GDM1 (cell line): ENCODE measurements at places on chromosomes 2 and 18.

GRCh38 chr2:66366619-66367018, 68.3 kb upstream of the MEIS1 start:
- no peak for DNase-seq

- DNase-seq, result no peak
Measured at GRCh38 chr2:182971820-182972547, 66.3 kb downstream of the NCKAP1 start.

DNA sequence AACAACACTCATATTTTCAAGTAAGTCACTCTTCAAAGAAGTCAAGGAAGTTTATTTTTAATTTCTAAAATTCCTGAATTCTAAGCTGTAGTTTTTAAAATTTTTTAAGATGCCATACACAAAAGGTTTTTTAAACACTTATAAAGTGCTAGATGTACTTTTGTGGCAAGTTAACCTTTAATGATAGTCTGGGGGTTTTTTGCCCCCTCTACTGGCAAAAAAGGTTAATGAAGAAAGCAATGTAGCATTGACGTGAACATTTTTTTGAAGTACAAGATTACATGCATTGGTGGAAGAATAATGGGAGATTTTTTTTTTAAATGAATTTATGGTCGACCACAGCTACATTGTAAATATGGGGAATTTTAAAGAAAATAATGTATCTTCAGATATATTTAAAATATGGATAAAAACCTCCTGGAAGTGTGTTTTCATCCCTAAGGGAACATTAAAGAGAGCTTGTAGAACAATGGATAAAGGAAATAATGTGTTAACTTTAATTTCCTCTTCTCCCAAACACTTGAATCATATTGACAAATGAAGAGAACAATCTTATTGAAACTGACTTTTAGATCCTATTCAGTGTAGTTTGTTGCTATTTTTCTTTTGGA, 12.6 kb downstream of the ITPRID2 start:
- peak; percentile 9 for DNase-seq

GRCh38 chr2:240387669-240388358, 47.6 kb upstream of the GPC1 start:
- no peak for DNase-seq
